ENCODE measurements at places on chromosomes 3 and 15.

DNA sequence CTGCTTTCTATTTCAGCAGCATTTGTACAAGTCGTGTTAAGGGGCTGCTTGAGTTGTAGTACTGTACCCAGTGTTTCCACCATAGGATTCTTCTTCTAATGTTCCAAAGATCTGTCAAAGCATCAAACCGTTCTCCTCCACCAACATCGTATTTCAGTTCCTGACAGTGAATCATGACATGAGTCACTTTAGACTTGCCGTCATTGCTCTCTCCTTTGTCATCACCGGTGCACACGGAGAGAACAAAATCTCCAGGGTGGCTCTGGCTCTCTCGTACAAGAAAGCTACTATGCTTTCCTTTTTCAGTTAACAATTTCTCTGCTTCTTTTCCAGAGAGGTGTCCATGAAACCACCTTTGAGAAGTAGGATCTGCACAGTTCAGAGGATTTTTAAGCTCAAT is 270.9 kb upstream of the CCDC54 start:
- DNase-seq, result no peak

GRCh38 chr3:197011780-197012539 is 17.7 kb downstream of the MELTF start:
- no peak for DNase-seq

GRCh38 chr3:67655364-67656121 is 1.1 kb upstream of the SUCLG2 start:
- DNase-seq, result peak; percentile 75

DNA sequence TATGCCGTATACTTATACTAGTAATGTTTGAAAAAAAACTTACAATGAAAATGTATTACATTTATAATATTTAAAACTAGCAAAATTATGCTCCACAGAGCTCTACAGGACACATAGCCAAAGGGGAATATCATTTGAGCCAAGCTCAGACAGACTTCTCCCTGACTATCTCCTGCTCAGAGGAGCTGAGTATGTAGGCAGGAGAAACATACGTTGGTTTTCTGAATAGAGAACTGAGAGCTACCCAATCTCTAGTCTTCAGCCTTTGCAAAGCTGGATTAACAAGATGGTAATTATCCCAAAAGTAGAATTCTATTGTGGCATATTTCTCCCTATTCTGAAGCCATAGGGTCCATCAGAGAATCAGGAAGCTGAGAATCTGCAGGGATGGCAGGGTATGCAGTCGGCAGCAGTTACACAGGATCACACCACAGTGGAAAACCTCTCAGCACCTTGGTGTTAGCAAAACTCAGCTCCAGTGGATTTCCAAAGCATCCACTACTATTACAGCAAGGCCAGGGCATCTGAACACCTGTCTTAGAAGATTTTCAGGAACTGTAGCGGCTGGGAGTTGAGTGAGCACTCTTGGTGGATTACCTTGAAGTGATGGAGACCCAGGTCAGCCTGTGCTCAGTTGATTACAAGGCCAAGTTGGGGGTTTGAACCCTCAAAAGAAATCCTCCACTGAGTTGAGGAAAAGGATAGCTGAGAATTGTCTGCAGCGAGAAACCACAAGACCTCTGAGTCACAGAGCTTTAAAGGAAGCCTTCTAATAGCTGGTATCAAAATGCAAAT is 30.1 kb downstream of the GPR15 start:
- DNase-seq, result no peak

- DNase-seq, result no peak
Observed at GRCh38 chr15:49696433-49696832, 75.6 kb downstream of the DTWD1 start.

GRCh38 chr3:103337179-103337845 is 902.5 kb downstream of the ZPLD1 start:
- no peak for DNase-seq

GRCh38 chr3:110568246-110568645 is 503.4 kb upstream of the NECTIN3 start:
- no peak for DNase-seq

GRCh38 chr3:143658116-143658515 is 190.2 kb downstream of the SLC9A9 start:
- DNase-seq, result no peak

GRCh38 chr15:31434588-31435260 is 108.1 kb downstream of the KLF13 start:
- peak; percentile 81 for DNase-seq

DNA sequence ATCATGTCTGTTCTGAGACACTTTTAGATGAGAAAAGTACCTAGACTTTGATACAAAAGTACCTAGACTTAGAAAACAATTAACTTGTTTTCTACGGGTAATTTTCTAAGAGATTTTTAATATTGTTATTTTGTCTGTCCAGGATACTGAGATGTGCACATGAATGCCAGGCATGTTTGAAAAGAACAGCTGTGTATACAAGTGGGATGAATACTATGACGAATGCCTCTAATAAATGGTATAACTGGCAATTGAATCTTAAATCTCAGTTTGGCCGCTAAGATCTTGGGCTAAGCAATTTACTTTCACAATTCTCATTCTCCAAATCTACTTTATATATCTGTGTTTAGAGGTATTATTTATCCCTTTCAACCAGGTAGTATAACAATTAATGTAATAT is 207.4 kb downstream of the CBLB start:
- no peak for DNase-seq

DNA sequence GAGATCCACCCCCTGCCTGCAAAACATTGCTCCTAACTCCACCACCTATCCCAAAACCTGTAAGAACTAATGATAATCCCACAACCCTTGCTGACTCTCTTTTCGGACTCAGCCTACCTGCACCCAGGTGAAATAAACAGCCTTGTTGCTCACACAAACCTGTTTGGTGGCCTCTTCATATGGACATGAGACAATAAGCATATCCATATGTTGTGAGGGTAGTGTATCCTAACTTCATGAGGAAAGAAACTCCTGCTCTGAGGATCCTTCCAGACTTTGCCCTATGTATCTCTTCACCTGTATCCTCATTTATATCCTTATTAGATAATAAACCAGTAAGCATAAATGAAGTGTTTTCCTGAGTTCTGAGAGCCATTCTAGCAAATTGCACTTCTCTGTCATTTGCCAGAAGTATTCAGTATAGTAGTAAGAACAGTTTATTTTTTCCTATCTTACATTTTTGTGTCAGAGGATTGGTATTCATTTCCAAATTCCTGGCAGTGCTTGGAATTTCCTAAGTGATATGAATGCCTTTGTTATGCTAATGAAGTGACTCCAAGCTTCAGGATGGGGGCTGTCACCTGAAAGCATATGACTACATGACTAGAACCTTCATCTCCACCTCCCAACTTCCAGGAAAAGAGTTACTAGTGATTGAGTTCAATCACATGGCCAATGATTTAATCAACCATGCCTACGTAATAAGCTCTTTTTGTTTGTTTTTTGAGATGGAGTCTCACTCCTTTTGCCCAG is 30.2 kb downstream of the TTBK2 start:
- DNase-seq, result no peak

- no peak for DNase-seq
Observed at GRCh38 chr15:100722551-100723314, 120.3 kb downstream of the ASB7 start.

GRCh38 chr3:43953814-43954692 is 263.3 kb downstream of the ABHD5 start:
- no peak for DNase-seq

DNA sequence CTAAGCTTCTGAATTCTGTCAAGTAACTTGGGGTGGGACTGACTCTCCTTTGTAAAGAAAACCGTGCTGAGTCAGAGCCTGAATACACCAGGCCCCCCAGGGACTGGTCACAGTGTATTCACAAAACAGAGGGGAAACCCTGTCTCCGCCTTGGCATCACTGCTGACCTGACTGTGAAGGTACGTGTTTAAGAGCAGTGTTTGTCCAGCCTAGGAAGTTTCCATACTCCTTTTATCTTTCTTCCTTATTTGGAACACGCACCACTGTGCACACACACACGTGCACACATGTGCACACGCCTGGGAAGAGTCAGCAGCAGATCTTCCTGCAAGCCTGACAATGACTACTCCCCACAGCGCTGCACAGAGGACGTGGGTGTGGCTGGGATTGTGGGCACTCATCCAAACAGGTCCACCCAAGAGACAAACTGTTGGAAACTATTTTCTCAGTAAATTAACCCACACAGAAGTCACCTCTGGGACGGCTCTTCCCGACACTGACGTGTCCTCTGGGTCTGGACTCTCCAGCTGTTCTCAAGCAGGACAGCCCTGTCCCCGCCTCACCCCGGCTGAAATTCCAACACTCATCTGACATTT is 87.7 kb downstream of the ATP10A start:
- no peak for DNase-seq

DNA sequence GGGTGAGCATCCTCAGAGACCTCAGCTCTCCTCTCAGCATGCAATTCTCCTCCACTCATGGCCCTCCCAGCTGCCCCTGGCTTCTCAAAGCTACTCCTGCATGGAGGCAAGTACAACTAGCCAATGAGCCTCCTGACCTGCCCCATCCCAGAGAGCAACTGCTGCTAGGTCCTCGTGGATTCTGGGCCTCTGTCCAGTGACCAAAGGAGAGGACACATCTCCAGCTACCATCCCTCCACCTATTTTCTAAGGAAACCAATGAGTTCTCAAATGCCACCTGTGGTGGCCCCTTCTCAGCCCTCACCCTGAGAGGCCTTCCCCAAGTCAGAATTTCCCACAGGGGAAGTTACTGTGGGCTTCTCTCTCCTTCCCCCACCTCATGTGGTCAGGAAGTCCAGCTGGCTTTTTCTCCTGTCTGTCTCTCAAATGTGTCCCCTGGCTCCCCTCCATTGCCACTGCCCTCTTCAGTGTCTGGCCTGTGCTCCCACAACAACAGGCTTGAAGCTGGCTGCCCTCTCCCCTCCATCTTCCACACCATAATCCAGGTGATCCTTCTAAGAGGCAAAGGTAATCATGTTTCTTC is 43.0 kb downstream of the LIPC start:
- DNase-seq, result no peak

DNA sequence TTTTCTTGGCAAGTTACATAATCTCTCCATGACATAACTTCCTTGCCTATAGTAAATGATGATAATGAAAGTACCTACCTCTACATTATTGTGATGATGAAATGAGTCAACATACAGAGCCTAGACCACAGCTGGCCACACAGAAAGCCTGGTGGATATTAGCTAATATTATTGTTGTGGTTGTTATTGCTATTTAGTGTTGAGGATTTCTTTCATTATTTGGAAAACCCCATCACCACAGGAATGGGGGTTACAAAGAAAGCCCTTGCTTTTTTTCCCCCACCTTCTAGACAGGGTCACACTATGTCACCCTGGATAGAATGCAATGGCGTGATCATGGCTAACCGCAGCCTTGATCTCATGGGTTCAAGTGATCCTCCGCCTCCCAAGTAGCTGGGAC is 125.0 kb downstream of the PDZRN3 start:
- no peak for DNase-seq

DNA sequence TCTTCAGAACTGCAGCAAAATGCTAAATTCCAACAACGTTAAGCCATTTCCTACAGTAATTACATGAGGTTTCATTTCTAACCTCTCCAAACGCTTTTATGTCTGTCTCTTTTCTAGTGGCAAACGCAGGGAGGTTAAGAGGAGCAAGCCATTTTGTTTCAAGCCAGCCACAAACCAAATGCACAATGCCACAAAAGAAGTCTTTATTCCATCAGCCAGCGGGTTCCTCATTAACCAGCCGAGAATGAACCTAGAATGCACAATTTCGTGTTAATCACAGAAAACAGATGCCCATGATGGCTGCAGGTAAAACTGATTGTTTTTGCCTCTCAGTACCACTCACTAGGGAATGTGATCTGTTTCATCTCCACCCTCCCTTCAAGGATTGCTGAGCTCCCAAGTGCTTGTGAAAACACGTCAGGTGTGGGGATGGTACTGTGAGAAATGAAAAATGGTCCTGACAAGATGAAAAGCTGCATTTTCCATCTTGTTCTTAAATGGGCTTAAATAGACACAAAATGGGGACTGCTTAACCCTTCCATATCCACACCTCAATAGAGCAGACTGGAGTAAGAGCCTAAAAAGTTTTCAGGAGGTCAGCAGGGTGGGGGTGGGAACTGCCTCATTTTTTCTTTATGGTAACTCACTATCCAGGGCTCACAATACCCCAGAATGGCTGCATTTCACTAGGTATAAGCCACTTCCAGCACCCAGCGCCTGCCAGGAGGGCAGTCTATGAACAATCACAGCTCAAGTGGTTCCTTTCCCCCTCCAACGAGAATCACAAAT is 277.1 kb downstream of the MAGI1 start:
- DNase-seq, result no peak

- peak; percentile 91 for DNase-seq
Observed at GRCh38 chr15:90838139-90838538, 30.2 kb upstream of the FURIN start.

- peak; percentile 4 for DNase-seq
Observed at GRCh38 chr3:120416868-120417267, 33.9 kb downstream of the FSTL1 start.

DNA sequence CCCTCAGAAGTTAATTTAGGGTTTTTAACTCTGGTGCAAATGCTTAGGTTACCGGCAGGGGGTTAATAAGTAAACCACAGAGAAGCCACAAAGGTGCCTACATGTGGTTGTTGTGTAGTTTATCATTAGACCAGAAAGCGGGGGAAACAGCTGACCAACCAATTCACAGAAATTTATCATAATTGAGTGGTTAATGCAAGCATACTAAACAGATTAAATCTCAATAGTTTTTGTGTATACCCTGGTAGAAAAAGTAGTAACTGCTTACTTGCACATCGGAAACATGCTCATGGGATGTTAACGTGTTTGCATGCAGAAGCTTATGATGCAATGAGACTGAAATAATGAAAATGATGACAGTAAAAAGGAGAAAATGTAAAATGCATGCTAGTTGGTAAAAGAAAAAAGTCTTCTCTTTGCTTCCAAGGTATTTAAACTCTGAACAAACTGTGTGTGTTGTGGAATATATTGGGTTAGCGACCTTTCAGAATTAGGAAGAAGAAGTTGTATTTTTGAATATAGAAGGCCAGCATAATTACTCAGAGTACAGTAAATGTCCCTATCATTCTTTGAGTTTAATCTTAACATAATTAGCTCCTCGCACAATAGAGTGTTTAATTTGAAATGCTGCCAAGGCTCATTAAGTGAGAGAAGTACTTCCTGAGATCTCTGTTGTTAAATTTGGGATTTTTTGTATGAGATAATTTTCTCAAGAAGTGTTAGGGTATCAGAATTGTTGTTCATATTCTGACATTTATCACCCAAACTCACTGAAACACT is 316.2 kb downstream of the PTPRG start:
- no peak for DNase-seq

DNA sequence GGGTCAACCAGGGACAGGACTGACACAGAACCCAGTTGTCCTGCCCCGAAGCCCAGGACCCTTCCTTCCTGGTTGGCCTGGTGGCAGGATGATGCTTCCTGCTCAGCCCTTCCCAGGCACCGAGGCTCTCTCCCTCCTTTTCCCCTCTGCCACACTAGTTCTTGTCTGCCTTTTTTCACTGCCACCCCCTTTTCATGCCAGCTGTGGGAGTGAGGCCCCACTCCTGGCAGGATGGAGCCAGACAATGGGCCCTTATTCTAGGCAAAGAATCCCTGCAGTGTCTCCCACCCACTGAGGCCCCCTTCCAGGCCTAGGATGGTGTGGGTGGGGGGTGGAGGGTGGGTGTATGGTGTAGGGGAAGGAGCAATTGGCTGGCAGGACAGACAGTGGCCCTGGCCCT is 1.1 kb upstream of the SCAMP5 start:
- no peak for DNase-seq

Data from activated naive CD8-positive, alpha-beta T cell treated with anti-CD3 and anti-CD28 coated beads, Interleukin-2, amount 50 U/mL, for 24 hours (primary cell).